ENCODE measurements at places on chromosomes 4 and X.

GRCh38 chr4:37188100-37188499 lies 56.4 kb upstream of the NWD2 start:
- DNase-seq: no peak

GRCh38 chrX:48043056-48043455 lies 28.4 kb downstream of the ZNF630 start:
- no peak for DNase-seq

GRCh38 chrX:15269618-15270521 lies at the start of gene ASB9:
ASB9 (minus strand) TSS chrX:15270083; CDS start chrX:15269874, 209 bp downstream.
- DNase-seq: peak; percentile 23

DNA sequence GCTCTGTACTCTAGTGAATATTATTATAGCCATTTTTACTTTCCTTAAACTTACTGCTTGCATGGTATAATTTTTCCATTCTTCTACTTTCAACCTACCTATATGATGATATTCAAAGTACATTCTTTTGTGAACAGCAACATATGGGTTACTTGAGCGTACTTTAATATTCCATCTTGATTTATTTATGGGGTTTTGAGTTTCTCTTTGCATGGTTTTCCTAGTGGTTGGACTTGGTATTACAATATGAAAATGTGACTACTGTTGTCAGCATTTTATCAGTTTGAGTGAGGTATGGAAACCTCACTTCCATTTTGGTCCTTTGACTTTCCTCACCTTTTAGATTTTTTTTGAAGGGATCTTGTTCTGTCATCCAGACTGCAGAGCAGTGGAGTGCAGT lies 35.9 kb downstream of the ADGRG4 start:
- DNase-seq: no peak

DNA sequence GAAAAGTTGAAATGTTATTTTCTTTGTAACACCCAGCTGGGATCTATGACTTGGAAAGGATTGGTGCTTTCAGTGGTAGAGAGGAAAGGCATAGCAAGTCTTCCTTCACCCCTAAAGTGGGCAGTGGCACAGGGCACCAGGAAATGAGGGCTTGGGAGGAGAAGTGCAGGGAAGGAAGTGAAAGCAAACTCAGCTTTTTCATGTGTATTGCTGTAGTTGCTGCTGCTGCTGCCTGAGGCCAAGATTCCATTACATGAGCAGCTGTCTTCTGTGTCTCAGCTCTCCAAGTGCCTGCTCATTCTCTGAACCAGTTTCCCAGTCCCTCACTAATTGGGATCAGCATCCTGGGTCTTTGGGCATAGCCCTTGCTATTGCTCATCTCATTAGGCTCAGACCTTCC lies 2.6 kb downstream of the HCCS start:
- DNase-seq: no peak

GRCh38 chrX:85111347-85111746 lies 107.7 kb downstream of the APOOL start:
- DNase-seq: no peak

DNA sequence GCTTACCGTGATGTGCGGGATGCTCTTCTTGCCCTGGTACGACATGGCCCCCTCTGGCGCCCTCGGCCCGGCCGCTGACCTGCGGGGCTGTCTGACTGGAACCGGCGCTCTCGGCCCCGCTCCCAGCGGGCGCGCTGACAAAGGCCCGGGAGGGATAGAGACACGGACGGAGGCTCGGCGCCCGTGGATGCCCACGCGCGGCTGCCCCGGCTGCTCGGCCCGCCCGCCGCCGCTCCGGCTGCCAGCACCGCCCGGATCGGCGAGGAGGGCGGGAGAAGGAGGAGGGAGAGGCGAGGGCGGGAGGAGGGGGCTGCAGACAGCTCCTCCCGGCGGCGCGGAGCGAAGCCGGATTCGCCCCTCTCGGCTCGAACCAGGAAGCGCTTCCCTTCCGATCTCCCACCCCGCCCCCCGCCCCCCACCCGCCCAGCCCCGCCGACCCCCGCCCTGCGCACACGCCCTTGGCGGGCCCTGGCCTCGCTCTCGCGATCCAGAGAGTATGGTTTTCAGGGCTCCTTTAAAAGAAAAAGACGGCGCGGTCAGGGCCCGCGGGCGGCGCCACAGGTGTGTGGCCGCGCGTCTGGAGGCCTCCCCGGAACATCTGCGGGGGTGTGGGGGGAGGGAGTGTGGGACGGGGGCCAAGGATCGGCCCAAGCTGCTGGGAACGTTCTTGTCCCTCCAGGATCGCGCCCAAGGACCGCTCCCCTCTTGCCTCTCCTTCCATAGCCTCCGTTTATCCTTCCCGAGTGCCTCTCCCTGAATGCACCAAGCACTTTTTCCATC lies 4.5 kb downstream of the CRMP1 start:
- DNase-seq: no peak

GRCh38 chr4:129583868-129584267 lies 487.9 kb downstream of the C4orf33 start:
- peak; percentile 48 for DNase-seq

- DNase-seq: no peak
Measured at GRCh38 chr4:100778431-100778830, 260.6 kb upstream of the EMCN start.

DNA sequence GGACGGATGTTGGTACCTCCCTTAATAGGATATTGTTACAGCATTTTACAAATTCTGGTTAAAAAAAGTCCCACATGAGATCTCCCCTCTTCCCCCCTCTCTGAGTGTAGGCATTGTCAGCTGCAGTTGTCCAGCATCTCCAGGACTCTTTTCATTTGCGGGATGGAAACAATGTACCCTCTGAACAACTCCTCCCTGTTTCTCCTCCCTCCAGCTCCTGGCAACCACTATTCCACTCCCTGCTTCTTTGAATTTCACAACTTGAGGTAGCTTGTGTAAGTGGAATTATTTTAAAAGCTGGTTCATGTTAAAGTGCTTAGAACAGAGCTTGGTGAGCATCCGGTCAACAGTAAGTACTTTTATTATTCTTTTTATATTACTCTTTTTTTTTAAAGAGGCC lies 69.8 kb downstream of the TBL1X start:
- DNase-seq: no peak

DNA sequence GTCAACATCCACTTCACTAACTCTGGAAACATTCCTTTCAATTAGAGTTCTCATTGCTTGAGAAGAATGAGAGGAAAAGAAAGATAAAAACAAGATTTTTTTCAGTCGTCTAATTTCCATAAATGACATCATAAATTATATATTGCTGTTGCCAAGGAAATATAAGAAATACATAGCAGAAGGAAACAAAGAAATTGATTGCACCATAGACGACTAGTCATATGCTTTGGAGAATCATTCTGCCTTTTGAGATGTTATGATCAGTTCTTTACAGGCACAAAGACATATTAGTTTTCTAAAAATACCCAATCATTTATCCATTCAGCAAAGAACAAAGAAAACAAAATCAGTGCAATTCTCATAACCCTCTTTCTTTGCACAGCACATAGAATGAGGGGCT lies 672 bp upstream of the C1QTNF7 start:
- DNase-seq: no peak

DNA sequence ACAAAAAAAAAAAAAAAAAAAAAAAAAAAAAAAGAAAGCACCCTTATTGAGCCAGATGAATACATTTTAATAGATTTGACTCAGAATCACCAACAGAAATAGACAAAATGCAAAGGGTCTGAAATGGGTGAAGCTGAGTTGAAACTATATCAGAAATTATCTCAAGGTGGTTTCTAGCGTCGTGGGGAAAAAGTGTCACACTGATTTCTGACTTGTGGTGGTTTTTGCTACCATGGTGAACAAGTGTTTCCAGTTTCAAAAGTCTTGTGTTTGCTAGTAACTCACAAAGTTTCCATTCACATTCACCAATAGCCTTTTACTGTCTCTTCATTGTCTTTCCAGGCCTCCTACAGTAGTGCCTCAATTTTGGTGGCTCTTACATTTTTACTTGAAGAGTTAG lies 135.5 kb downstream of the ARHGAP24 start:
- no peak for DNase-seq

DNA sequence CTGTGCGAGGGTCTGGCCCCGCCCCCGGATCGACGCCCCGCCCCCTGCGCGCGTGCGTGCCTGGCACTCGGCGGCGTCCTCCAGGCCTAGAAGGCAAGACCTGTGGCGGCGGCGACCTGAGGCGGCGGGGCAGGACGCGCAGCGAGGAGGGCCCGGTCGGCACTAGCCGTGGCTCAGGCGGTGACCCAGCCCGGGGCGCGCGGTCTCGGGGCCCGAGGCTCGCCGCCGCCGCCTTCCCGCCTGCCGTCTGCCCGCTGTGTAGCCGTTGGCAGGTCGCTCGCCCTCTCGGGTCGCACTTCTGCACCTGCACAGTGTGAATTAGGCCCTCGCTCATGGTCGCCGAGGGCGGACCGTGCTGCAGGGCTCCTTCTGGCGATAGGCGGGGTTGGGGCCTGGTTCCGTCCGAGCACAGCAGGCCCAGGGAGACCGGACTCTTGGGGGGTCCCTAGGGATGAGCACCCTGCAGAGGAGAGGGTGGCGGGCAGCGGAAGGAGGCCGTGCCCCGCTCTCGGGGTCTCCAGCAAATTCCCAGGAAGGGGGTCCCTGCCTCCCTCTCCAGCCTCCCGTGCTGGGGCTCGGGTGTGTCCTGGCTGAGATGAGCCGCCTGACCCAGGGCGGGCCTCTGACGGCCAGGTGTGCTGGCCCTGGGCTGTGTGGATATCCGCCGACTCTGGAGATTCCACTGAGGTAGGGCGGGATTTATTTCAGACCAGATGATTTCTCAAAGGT lies 557 bp upstream of the FAM53A start:
- DNase-seq: no peak

- no peak for DNase-seq
Measured at GRCh38 chrX:152601848-152602616, 35.7 kb upstream of the GABRQ start.

DNA sequence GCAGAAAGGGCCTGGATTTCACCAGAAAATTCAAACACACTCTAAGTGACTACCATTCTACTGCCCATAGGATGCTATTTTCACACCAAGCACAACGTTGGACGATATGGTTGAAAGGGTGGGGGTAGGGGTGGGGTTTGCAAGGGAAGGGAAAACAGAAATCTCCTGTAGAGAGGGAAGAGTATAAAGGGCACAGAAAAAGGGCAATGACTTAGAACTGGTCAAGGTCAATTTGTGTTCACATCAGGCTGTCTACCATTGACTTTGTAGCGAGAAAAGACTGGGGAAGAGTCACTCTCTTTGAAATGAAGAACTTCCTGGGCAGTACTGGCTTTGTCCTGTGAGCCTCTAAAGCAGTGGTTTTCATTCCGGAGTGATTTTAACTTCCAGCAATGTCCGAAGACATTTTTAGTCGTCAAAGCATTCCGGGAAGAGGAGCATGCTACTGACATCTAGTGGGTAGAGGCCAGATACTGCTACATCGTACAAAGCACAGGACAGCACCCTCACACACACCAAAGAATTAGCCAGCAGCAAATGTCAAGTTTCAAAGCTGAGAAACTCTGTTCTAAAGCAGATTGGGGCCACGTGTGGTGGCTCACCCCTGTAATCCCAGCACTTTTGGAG lies 48.4 kb upstream of the SLC7A3 start:
- DNase-seq: no peak

DNA sequence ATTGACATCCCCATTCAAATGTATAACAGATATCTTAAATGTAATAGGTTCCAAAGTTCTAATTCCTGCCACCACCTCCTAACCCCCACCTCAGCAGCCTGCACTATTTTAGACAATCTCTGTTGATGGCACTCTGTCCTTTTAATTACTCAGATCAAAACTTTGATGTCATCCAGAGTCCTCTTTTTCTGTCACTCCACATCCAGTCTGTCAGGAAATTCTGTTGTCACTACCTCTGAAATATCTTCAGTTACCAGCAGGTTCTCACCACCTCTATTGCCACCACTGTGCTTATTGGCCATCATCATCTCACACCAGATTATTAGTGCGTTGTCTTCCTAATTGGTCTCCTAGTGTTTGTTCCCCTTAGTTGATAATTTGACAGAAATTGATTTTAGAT lies 76.2 kb downstream of the PTPN13 start:
- DNase-seq: no peak

DNA sequence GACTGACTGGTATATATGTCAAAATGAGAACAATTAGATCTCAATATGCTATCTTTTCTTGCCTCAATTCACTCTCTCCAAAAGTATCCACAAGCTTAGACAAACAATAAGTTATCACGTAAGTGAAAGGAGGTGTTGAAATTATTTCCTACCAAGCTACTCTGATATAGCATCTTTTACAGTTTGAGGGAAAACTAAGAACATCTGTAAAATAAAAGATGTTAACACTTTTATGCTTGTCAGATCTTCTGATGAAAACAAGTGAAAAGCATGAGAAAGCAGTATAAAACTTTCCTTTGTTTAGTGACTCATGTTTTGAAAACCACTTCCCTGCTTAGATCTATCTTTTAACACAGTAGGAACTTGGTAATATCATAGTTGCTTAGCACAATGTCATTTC lies 8.4 kb upstream of the MAB21L2 start:
- DNase-seq: no peak

Data from GF-D8 (cell line).